ENCODE measurements at places on chromosomes 4 and X.
A peak's percentile ranks its signal among the peaks of the same experiment; 100 is the strongest.

DNA sequence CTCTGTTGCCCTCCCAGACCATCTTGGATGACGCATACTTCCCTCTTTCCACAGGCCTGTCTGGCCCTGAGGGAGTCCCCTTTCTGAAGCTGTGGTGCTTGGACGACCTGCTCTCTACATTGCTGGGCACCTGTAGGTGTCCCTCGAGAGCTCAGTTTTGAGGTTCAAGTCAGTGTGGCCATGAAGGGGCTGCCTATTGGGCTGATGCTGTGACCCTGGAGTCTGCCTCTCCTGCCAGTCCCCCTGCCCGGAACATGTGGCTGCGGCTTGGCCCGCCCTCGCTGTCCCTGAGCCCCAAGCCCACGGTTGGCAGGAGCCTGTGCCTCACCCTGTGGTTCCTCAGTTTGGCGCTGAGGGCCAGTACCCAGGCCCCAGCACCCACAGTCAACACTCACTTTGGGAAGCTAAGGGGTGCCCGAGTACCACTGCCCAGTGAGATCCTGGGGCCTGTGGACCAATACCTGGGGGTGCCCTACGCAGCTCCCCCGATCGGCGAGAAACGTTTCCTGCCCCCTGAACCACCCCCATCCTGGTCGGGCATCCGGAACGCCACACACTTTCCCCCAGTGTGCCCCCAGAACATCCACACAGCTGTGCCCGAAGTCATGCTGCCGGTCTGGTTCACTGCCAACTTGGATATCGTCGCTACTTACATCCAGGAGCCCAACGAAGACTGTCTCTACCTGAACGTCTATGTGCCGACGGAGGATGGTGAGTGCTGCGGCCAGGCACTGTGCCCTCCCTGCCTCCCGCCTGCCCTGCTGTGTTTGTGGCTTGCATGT lies 3.0 kb downstream of the NLGN3 start:
- no peak for DNase-seq

GRCh38 chr4:183132865-183133264 lies 33.8 kb downstream of the WWC2 start:
- DNase-seq, result no peak

DNA sequence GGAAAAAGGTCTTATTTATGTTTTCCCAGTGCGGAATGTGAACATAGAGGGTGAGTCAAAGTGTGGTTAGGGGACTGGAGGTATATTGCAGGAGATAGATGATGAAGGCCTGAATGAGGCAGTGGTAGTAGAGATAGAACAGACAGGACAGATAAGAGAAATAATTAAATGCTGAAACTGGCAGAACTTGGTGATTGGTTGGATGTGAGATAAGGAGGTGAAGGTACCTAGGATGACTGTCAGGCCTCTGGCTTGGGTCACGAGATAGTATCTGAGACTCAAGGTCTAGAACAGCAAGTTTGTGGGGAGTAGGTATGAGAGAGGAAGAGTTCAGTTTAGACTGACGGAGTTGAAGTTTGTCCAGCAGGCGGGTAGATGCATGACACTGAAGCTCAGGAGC lies 3.5 kb downstream of the MND1 start:
- DNase-seq, result no peak

DNA sequence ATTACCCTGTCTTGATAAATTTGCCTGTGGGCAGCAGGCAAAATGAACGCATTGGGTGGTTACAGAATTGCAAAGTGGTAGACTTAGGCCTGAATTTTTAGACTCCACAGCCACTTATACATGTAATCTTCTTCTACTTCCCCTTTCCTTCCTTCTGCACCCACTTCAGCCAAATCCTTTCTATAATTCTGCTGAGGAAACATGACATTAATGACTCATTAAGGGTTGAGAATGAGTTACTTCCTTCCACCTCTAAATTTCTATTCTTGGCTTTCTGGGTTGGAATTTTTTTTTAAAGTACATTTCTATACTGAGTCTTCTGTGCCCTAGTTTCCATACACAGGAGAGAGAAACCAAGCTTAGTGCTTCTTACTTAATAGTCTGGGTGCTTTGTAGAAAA lies 10.1 kb downstream of the PAPSS1 start:
- peak; percentile 35 for DNase-seq

- no peak for DNase-seq
Measured at GRCh38 chr4:67616478-67616877, 58.0 kb downstream of the STAP1 start.

- DNase-seq, result no peak
Measured at GRCh38 chrX:154333837-154334271, 38.3 kb downstream of the TKTL1 start.

DNA sequence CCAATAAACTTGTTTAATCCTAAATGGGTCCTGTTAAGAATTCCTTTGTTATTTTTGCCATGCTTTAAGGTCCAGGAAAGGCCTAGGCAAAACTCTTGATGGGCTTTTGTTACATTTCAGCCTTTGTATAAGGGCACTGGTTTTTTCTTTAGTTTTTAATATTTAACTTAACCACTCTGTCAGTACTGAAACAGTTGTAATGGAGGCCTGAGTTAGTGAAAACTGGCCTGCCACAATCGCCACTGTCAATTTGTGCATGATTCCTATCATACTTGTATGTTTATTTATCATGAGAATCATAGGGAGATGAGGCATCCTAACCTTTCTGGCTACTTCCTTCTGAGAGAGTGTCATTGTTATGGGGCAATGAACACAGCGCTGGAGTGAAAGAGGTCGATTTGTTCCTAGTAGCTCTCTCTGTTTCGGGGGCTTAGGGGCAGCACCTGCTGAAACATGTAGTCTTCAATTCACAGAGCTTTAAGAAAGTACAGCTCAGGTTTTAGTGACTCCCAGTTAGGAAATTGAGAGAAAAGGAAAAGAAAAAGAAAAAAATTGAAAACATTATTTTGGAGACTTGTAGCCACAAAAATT lies 393.8 kb upstream of the FSTL5 start:
- DNase-seq, result no peak

DNA sequence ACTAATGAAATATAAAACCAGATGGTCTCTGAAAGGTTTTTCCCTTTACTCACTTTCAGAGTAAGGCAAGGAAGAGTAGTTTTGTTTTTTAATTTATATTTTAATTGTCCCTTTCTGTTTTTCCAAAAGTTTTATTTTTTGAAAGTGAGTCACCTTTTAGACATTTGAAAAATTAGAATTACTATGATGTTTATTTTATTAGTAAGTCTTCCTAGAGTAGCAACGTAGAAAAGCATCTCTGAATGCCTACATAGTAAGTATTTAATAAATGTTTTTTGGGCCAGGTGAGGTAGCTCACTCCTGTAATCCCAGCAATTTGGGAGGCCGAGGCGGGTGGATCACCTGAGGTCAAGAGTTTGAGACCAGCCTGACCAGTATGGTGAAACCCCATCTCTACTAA lies 51.1 kb downstream of the TET2 start:
- peak; percentile 56 for DNase-seq

DNA sequence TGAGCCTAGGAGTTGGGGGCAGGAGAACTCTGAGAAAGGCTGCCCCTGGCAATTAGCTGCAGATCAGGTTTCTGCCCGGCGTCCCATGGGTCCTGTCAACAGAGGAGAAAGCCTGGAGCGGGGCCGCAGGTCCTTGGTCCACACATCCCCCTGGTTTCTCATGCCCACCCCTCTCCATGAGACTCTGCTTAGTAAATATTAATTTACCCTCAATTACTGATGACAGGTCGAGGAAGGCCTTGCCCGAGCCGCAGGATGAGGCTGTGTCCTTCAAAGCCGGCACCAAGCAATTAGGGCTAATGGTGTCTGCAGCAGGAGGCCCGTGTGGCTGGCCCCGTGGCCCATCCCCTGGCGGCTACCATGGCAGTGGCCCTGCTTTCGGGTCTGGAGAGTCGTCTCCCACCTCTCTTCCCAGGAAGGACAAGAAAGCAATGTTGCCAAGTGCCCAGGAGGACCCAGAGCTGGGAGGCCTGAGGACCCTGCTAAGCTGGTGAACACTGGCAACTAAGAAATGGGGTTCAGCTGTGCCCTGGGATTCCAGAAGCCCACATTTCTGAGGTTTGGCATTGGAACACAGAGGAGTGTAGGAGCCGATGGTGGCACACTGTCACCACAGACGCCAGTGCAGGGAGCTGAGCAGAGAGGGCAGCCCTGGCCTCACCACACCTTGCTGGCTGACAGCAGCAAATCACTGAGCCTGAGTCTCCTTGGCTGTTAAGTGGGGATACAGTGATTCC lies 114.6 kb downstream of the CPZ start:
- DNase-seq, result no peak

- peak; percentile 86 for DNase-seq
Measured at GRCh38 chr4:40325406-40326019, 9.6 kb upstream of the CHRNA9 start.

- no peak for DNase-seq
Measured at GRCh38 chrX:109619771-109620170, 5.2 kb downstream of the KCNE5 start.

GRCh38 chr4:19698961-19699360 lies 552.7 kb upstream of the SLIT2 start:
- DNase-seq, result no peak

GRCh38 chrX:14497184-14497666 lies 32.1 kb upstream of the GLRA2 start:
- DNase-seq, result peak; percentile 31

GRCh38 chr4:40264497-40264896 lies 67.7 kb downstream of the RHOH start:
- DNase-seq, result peak; percentile 73

- no peak for DNase-seq
Measured at GRCh38 chr4:26789208-26789607, 71.4 kb upstream of the STIM2 start.

GRCh38 chrX:122004127-122004526 lies 956.7 kb downstream of the GLUD2 start:
- DNase-seq, result no peak

GRCh38 chr4:6742507-6742906 lies 26.5 kb downstream of the BLOC1S4 start:
- no peak for DNase-seq

GRCh38 chr4:70619778-70620177 lies 8.8 kb upstream of the ENAM start:
- no peak for DNase-seq

- DNase-seq, result no peak
Measured at GRCh38 chr4:74330295-74330750, 22.1 kb downstream of the EPGN start.

- DNase-seq, result no peak
Measured at GRCh38 chrX:29477878-29478277, 737.5 kb upstream of the MAGEB2 start.

GRCh38 chr4:75484190-75484589 lies 30.0 kb downstream of the RCHY1 start:
- DNase-seq, result no peak

DNA sequence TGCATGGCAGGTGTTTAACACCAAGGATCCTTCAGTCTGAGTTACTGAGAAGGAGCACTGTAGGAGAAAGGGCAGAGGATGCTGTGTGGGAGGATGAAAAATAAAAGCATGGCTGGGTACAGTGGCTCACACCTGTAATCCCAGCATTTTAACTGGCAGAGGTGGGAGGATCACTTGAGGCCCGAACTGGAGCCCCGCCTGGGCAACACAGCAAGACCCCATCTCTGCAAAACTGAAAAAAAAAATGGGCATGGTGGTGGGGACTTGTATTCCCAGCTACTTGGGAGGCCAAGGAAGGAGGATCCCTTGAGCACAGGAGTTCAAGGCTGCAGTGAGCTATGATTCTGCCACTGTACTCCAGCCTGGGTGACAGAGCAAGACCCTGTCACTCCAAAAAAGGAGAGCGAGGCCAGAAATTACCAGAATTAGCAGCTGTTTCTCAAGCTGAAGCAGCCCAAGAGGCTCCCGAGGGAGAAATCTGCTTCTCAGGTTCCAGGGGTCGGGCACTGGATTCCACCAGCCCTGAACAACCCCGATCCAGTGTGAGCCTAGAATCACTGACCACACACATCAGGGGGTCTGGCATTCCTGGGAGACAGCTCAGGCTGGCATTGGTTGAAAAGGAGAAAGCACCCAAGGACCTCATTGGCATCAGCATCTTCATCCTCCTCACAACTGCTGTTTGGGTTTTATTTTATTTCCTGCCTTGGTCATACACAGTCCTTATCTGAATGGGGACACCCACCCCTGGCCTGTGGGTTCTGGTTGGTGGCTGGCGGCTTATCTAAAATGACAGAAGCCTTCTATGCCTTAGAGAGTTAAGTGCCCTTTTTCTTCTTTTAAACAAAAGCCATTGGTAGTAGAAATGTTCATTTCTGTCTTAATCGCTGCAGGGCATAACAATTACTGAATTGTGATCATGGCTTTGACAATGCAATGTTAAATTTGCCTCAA lies 66.3 kb upstream of the TRIM2 start:
- no peak for DNase-seq

- no peak for DNase-seq
Measured at GRCh38 chr4:92104506-92104905, 199.3 kb upstream of the GRID2 start.

DNA sequence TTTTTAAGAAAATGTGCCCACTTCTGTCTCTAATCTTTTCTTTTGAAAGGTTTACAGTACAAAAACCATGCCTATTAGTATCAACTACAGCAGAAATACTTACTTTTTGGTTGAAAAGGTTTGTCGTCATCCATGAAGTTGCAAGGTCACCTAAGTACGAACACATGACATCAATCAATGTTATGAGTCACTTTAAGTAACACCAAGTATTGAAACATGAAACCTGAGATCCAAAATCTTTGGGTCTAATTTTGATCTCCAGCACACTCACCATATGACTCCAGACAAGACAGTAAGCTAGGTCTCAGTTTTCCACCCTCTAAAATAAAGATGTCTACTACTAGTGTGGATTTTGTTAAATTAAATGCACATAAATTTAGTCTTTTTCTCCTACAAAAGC lies 8.4 kb downstream of the ZNF280C start:
- DNase-seq, result peak; percentile 2

GRCh38 chrX:103533511-103534216 lies 14.4 kb upstream of the RAB40A start:
- peak; percentile 51 for DNase-seq

- DNase-seq, result peak; percentile 20
Measured at GRCh38 chrX:45602151-45602550, 401.5 kb upstream of the DIPK2B start.

DNA sequence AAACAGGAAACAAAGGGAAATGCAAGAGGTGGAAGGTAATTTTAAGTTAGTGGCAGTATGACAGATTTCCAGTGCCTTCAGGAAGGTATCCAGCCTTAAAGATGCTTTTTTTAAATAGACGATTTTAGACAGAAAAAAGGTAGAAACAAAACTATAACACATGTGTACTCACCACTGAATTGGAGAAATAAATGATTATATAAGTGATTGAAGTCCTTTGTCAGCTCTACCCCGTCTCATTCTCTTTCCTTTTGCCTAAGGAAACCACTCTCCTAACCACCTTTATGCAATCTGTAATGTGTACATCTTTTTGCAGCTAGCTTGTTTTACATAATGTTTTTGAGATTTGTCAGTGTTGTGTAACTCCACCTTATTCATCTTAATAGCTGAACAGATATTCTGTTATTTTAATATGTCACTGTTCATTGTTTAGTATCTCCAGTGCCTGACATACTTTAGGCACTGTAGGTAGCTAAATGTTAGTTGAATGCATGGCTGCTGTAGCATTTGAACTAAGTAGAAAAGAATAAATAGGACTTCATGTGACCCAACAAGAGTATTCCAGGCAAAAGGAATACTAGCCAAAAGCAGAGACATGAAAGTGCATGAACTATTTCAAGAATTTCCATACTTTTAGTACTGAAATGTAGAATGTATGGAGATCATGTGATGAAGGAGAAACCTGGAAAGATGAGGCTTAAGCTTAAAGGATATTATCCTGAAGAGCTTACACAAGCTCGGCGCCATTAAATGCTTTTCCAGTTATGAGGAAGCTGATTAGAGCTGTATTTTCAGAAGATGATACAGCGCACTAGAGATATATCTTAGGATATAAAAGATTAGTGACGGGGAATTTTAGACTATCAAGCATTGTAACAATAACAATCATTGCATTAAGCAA lies 865 bp downstream of the FAM200B start:
- peak; percentile 45 for DNase-seq

- no peak for DNase-seq
Measured at GRCh38 chr4:35757836-35758235, 486.5 kb downstream of the ARAP2 start.
